ENCODE measurements at places on chromosomes 16 and 17. TPM values are rescaled to one million over a fixed set of nuclear protein-coding genes. Genes with fewer than 3 reads are reported as not detected.

KRT39 gene
- total RNA-seq: not detected

CYGB gene
- 0.44 TPM for total RNA-seq

CTRB2 gene
- total RNA-seq: not detected

CDH3 gene
- 24.3 TPM for total RNA-seq

CD300LB gene
- not detected for total RNA-seq

RND2 gene
- total RNA-seq: not detected

GSE1 gene
- 30.9 TPM for total RNA-seq

TPSB2 gene
- total RNA-seq: not detected

KCNH4 gene
- total RNA-seq: 0.26 TPM

ZC3H18 gene
- 99.0 TPM for total RNA-seq

DPEP3 gene
- 0.12 TPM for total RNA-seq
